ENCODE measurements at places on chromosomes 12 and 14. TPM values are rescaled to one million over a fixed set of nuclear protein-coding genes. Genes with fewer than 3 reads are reported as not detected.

KRT79 gene
- total RNA-seq = not detected

MMP14 gene
- 83.9 TPM for total RNA-seq

PDE3A gene
- 93.8 TPM for total RNA-seq

DNA sequence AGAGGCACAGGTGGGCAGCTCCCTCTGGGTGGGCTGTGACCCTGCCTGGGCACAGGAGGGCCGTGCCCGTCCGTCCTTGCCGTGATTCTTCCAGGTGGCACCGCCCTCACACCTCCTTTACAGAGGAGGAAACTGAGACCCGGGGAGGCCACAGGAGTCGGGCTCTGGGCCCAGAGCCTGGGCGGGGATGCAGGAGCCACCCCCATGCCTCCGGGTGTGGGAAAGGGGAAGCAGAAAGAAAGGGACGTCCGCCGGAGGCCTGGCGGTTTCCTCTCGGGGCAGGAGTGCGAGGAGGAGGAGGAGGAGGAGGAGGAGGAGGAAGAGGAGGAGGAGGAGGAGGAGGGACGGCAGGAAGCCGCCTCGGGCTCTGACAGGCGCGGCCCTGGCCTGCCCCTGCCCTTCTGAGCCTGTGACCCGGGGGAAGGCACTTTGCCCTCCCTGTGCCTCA is 23.0 kb downstream of the SH2B3 start:
- peaks cover 7% of the 10 kb centered on the region for H3K36me3 ChIP-seq
- H3K4me1 ChIP-seq = peaks cover 100% of the 10 kb centered on the region
- H3K4me3 ChIP-seq = no peak overlapping the region
- peak overlapping the region; percentile 49 for H3K27ac ChIP-seq
- no peak for DNase-seq

GRCh38 chr12:11812241-11812585 is 162.7 kb downstream of the ETV6 start:
- H3K27ac ChIP-seq = peak overlapping the region; percentile 83
- peaks cover 54% of the 10 kb centered on the region for H3K4me1 ChIP-seq
- DNase-seq = no peak
- peak overlapping the region; percentile 44 for H3K4me3 ChIP-seq

DNA sequence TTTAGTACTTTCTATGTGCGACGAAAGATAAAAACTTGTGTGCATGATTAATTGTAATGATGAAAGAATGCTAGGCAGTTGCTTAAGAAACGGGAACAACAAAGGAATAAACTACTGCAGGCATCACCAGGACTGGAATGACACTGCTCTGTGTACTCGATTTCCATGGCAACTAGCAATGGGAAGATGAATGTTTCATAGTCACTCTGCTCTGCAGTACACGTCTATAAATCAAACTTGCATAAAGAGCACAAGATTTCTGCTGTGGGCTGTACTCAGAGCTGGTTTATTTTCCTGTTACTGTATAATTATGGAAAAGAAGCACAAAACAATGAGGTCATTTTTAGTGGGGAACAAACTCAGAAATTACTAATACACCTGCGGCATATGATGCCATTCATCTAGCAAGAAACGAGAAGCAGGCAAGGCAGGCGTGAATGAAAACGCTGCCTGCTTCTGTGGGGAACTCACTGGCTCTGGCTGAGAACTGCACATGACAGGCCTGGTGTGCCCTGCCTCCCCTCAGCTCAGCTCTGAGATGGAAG is 41.8 kb downstream of the EFCAB11 start:
- H3K36me3 ChIP-seq = no peaks in the 10 kb centered on the region
- DNase-seq = no peak
- peaks cover 36% of the 10 kb centered on the region for H3K4me1 ChIP-seq
- no peak overlapping the region for H3K4me3 ChIP-seq

GRCh38 chr12:28110329-28110728 is 79.9 kb upstream of the CCDC91 start:
- no peak overlapping the region for H3K4me3 ChIP-seq
- no peak overlapping the region for H3K27ac ChIP-seq
- H3K4me1 ChIP-seq = no peaks in the 10 kb centered on the region
- no peaks in the 10 kb centered on the region for H3K27me3 ChIP-seq
- no peaks in the 10 kb centered on the region for H3K36me3 ChIP-seq

DNA sequence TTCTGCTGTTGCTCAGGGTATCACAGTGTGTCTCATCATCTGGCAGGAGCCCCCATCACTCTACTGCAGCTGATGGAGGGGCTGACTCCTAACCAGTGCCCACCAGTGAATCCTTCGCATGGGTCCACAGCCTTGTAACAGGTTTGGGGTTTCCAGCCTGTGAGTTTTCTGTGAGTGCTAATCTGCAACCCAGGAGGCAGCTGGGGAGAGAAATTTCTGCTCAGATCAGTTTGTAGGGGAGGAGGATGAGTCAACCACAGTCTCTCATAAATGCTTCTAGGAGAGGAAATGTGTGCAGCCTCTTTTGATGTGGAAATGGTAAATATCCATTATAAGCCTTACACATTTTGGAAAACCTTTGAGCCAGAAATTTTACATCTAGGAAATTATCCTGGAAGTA is 871.3 kb downstream of the AACS start:
- H3K4me3 ChIP-seq = no peak overlapping the region
- no peak for DNase-seq
- H3K27ac ChIP-seq = no peak overlapping the region
- no peaks in the 10 kb centered on the region for H3K4me1 ChIP-seq
- H3K27me3 ChIP-seq = no peaks in the 10 kb centered on the region

DNA sequence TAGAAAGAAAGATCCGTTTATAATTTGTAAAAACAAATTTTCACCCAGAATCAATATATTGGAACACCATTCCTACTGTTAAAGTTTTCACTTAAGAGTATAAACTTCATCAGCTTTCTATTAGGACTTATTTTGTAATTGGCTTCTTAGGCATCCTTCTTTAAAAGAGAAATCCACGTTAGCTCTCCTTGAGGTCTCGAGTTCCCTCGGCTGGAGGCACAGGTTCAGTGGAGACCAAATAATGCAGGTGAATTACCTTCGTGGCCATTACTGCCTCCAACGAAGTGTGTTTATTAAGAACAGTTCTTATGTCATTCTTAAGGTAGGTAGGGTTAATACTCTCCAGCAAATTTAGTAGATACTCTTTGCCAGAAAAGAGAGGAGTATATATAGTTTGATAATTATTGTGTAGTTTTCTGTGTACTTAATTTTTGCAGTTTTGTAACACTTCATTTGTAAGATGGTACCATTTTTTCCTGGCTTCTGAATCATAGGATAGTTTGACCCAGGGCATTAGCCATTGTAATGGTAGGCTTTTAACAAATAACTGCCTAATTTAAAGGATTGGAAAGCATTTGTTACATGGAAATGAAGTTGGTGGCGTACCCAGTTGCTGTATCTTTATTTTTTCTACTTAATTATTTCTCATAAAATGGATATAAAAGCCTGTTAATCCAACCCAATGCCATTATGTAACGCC is 2.2 kb downstream of the CALM1 start:
- H3K27ac ChIP-seq = peak overlapping the region; percentile 97
- no peak for DNase-seq
- H3K36me3 ChIP-seq = peaks cover 42% of the 10 kb centered on the region
- H3K27me3 ChIP-seq = no peaks in the 10 kb centered on the region
- H3K4me1 ChIP-seq = peaks cover 59% of the 10 kb centered on the region

DNA sequence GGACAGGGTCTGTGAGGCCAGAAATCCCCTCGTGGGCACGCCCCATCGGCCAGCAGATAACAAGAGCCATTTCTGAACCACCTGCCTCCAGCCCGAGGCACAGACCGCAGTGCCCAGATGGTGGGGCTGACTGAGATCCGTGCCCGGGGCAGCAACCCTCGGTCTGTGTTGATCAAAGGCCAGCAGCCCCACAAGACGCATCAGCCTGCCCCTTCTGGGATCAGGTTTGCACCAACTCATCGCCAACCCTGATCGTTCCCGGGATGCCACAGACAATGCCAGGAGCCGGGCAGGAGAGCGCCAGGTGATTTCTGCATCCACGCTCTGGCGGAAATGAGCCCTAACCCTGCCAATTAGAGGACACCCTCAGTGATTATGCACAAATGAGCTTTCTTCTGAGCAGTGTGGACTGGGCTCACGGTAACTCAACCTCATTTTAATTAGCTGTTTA is 64.5 kb downstream of the TESC start:
- H3K36me3 ChIP-seq = no peaks in the 10 kb centered on the region
- no peak for DNase-seq
- peaks cover 4% of the 10 kb centered on the region for H3K27me3 ChIP-seq
- H3K27ac ChIP-seq = no peak overlapping the region
- peaks cover 18% of the 10 kb centered on the region for H3K4me1 ChIP-seq

DNA sequence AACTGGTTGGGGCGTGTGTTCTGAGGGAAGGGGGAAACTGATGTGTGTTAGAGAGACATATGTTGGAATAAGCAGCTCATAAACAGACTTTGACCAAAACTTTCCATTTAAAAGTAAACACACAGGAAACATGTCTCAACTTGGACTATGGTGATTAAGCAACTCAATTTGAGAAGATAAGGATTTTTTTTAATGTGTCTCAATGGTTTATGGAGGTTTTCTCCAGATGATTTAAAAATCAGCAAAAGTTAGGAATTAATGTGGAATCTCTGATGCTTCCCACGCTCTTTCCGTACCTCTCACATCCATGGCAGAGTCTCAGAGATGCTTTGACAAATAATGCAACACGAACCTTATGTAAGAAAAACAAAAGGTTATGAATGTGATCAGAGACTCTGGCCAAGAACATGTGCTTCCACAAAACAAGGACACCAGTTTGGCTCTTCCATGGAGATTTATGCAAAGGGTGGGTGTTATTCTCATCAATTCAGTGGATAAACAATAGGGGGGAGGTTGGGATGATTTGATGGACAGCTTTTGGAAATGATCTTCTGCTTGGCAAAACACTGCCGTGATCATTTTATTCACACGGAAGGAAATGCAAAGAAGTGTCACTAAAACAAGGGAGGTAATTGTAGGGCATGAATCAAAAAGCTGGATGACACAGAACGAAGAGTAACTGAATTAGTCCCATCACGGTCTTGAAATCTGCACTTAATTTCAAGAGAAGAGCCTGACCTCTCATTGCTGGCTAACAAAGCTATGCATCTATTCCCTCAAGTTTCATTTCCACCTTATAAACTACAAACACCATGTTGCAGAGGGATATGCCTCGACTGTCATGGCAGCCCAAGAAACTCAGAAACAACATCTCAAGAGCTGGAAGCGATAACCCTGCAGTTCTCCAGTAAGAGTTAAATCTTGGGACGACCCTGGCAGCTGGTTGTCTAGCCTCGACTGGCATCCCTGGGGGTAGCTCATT is 76.5 kb downstream of the FOXN3 start:
- no peak for DNase-seq
- no peaks in the 10 kb centered on the region for H3K27me3 ChIP-seq
- H3K27ac ChIP-seq = peak overlapping the region; percentile 52
- no peaks in the 10 kb centered on the region for H3K36me3 ChIP-seq
- no peak overlapping the region for H3K4me3 ChIP-seq
- H3K4me1 ChIP-seq = peaks cover 62% of the 10 kb centered on the region

- no peak overlapping the region for H3K4me3 ChIP-seq
- H3K27me3 ChIP-seq = no peaks in the 10 kb centered on the region
- H3K4me1 ChIP-seq = peaks cover 40% of the 10 kb centered on the region
- DNase-seq = peak; percentile 92
- H3K27ac ChIP-seq = peak overlapping the region; percentile 75
Measured at GRCh38 chr12:130961921-130962451, 8.3 kb downstream of the ADGRD1 start.

DNA sequence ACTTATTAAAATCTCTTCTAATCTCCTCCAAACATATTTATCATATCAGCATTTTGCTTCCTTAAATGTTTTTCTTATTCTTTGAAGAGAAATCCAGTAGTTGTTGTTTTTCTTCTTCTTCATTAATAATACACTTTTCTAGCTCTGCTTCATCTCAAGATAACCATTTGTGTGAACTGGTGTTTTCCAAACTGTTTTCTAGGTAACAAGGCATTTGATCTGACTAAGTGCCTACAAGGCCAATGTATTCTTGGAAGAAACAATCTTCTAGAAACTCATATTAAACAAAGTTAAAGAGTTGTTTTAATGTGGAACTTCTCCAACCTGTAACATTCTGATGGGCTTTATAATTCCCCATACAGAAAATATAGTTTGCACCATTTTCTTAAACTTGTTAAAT is 30.8 kb upstream of the IFNG start:
- no peak overlapping the region for H3K4me3 ChIP-seq
- DNase-seq = no peak
- no peak overlapping the region for H3K27ac ChIP-seq
- no peaks in the 10 kb centered on the region for H3K36me3 ChIP-seq
- H3K4me1 ChIP-seq = no peaks in the 10 kb centered on the region
- H3K27me3 ChIP-seq = no peaks in the 10 kb centered on the region

DNA sequence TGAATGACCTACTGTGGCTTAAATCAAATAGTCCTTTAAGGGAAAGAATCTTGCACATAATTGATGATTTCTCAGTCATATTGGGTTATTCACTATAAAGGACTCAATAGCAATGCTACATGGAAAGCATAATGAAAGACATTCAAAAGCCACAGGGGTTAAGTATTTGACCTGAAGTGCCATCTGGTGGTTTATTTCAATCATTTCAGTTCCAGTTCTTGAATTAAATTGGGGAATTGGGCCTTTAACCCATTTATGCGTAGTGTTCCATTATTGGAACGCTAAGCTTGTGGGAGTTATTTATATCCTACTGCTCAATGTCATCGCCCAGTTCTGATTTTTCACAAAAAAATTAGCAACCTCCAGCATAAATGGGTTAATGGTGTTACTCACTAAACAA is 41.3 kb upstream of the C12orf71 start:
- no peak for DNase-seq
- no peak overlapping the region for H3K4me3 ChIP-seq
- no peaks in the 10 kb centered on the region for H3K36me3 ChIP-seq
- H3K4me1 ChIP-seq = no peaks in the 10 kb centered on the region
- no peak overlapping the region for H3K27ac ChIP-seq

- peak within 1 kb of the TSS; percentile 73 for H3K4me3 ChIP-seq
- no peaks in the 10 kb centered on the region for H3K27me3 ChIP-seq
- H3K27ac ChIP-seq = peak within 1 kb of the TSS; percentile 93
- peak; percentile 98 for DNase-seq
- peaks cover 42% of the 10 kb centered on the region for H3K4me1 ChIP-seq
Measured at GRCh38 chr14:75126679-75127473, at the start of gene NEK9. TSS of gene NEK9 (minus strand) at chr14:75127048. CDS start at chr14:75126921, 127 bp downstream.

- H3K27me3 ChIP-seq = no peaks in the 10 kb centered on the region
- H3K27ac ChIP-seq = no peak overlapping the region
- DNase-seq = no peak
- H3K36me3 ChIP-seq = peaks cover 4% of the 10 kb centered on the region
- no peak overlapping the region for H3K4me3 ChIP-seq
Measured at GRCh38 chr12:118288174-118288573, 84.5 kb downstream of the TAOK3 start.

GRCh38 chr14:32727832-32728231 is 210.8 kb upstream of the NPAS3 start:
- H3K4me1 ChIP-seq = peaks cover 18% of the 10 kb centered on the region
- no peak overlapping the region for H3K4me3 ChIP-seq
- no peak overlapping the region for H3K27ac ChIP-seq
- no peaks in the 10 kb centered on the region for H3K36me3 ChIP-seq
- no peaks in the 10 kb centered on the region for H3K27me3 ChIP-seq
- no peak for DNase-seq

- no peaks in the 10 kb centered on the region for H3K4me1 ChIP-seq
- no peaks in the 10 kb centered on the region for H3K36me3 ChIP-seq
- no peak overlapping the region for H3K27ac ChIP-seq
- H3K27me3 ChIP-seq = no peaks in the 10 kb centered on the region
- H3K4me3 ChIP-seq = no peak overlapping the region
Measured at GRCh38 chr12:41310367-41310766, 122.2 kb downstream of the PDZRN4 start.

Measured in esophagus muscularis mucosa (tissue), 4 donors.